ENCODE measurements at places on chromosomes 12 and 14.
A peak's percentile ranks its signal among the peaks of the same experiment; 100 is the strongest.

GRCh38 chr12:94621662-94622359 is 28.5 kb downstream of the TMCC3 start:
- DNase-seq, result peak; percentile 49

DNA sequence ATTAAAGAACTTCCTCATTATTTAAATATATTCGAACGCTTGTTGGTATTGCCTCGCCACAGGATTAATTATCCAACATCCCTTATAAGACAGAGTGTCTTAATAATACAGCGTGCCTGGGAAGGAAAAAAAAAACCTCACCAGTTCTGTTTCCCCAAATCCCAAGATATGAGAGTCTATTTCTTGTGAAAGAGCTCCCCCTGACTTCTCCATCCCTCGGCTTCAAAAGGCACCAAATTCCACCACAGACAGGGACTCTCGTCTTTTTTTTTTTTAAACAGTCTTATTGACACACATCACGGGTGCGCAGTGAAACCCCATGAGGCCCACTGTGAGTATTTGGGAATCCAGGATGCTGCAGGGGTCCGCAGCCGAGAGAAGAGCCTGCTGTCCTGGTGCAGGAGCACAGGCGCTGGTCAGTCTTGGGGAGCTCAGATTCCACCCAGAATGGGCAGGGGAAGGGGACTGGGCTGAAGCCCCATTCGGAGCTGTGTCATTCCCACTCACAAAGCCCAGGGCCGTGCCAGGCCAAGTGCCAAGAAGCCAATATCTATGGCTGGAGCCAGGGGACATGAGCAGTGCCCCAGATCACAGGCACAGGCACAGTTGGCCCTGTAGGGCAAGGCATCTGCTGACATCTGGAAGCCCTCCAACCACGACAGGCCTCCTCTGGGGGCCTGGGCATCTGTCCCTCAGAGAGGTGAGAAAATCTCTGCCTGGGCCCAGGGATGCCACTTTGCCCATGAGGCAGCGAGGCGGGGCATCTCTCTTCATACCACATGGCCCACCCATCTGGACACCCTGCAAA is 71.9 kb downstream of the BCL11B start:
- no peak for DNase-seq

DNA sequence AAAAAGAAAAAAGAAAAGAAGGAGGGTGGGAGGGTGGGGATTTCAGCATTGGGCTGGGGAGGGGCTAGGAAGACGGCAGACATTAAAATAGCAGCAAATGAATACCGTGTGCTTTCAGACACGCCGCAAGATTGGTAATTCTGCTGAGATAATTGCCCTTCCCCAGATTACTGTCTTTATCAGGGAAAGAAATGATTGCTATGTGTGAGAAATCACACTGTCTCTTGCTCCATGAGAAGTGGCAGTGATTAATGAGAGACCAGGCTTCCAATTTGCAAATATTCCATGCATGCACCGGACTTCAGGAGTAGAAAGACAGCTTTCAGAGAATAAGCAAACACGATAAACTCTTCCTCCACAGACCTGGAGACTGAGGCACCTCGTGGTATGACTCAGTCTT is 7.6 kb upstream of the KCNA5 start:
- no peak for DNase-seq

GRCh38 chr12:66976526-66976925 is 292.6 kb upstream of the CAND1 start:
- DNase-seq, result no peak

GRCh38 chr14:58171090-58171489 is 19.1 kb upstream of the ARMH4 start:
- peak; percentile 32 for DNase-seq

- no peak for DNase-seq
Observed at GRCh38 chr14:76779221-76780057, 18.2 kb downstream of the VASH1 start.

GRCh38 chr14:101732118-101732517 is 29.4 kb upstream of the PPP2R5C start:
- DNase-seq, result no peak

DNA sequence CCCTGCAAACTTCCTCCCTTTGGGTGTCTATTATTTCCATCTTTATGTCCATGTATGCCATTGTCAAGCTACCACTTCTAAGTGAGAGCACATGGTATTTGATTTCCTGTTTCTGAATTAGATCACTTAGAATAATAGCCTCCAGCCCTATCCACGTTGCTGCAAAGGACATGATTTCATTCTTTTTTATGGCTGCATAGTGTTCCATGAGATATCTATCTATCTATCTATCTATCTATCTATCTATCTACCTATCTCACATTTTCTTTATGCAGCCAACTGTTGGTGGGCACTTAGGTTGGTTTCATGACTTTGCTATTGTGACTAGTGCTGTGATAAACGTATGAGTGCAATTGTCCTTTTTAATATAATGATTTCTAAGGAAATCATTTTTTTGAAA is 11.2 kb upstream of the MRPL42 start:
- DNase-seq, result no peak

DNA sequence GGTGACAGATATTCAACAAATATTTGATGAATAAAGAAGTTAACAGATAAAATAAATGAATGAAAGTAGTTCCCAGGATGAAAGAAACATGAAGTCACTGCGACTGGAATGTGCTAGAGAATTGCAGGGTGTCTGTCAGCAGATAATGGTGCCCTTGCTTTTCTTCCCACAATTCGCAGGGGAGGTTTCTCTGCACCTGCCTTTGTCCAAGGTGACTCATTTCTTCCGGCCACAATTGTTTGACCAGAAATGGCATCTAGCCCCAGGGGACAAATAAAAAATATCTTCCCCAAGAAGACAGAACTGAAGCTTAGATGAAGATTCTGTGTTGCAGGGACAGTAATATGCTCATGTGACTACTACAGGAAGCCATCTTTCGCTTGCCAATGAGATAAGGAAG is 316.1 kb upstream of the TBX3 start:
- DNase-seq, result no peak

GRCh38 chr12:50458606-50459005 is 46.2 kb upstream of the DIP2B start:
- no peak for DNase-seq

DNA sequence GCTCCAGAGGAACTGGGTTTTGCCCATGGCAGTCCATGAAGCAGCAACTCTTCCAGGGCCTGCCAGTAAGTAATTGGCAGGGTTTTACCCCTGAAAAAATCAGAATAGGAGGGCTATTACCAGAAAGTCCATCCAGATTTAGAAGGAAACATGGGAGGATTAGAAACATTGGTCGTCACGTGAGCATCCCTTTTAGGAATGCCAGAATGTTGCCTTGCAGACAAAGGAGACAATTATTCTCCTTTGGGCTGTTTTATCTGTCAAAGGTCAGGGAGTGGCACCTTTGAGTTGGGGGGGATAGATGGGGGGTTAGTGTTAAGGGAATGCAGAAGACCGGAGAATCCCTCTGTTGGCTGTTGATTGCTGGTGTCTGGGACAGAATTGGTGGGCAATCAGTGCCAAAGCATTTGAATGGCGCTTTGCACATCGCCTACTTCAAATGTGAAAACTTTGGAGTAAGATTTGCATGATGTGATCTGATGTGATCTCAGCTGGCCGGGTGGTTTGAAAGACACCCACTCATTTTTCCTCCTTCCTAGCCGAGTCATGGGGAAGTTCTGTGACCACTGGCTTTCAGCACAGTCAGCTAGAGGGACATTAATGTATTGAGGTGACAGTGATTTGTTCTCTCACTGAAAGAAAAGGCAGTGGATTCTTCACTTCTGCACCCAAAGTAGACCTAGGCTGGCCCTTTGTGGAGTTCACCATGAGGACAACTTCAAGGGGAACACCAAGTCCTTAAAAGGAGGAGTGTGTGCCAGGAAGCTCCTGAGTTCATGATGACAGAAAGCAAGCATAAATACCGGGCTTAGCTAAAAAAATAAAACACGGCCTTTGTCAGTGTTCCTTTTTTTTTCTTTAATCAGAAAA is 31.4 kb downstream of the FLVCR2 start:
- peak; percentile 7 for DNase-seq

Data from CD4-positive, alpha-beta T cell treated with Interleukin-10 for 1 hour (primary cell).